CD4-positive, alpha-beta memory T cell (primary cell): ENCODE measurements at places on chromosomes 13 and 19. TPM values are rescaled to one million over a fixed set of nuclear protein-coding genes. Genes with fewer than 3 reads are reported as not detected.

DNA sequence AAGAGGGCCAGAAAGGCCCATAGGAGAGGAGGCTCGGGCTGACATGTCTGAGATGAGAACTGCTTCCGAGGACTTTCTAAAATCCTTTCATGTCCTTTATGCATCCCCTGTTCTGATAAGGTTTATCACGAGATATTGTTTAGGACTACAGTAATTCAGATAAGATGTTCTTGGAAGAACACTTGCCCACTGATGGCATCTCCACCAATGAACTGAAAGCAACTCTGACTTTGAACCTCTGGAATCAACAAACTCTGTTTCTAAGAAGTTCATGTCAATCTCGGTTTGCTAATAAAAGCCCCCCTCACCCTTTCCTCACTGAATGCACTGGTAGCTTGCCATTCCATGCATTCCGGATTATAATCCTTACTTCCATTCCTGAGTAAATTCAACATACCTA lies 90.9 kb downstream of the FGF9 start:
- no peaks in the 10 kb centered on the region for H3K4me1 ChIP-seq
- H3K36me3 ChIP-seq, result no peaks in the 10 kb centered on the region
- no peaks in the 10 kb centered on the region for H3K27me3 ChIP-seq
- H3K4me3 ChIP-seq, result no peak overlapping the region
- no peak overlapping the region for H3K27ac ChIP-seq

GRCh38 chr13:91347996-91348905 lies 764 bp downstream of the MIR17HG start:
- H3K4me1 ChIP-seq, result peaks cover 39% of the 10 kb centered on the region
- no peak overlapping the region for H3K4me3 ChIP-seq

Gene TNFRSF19
- not detected for total RNA-seq

GRCh38 chr13:53336441-53337160 lies 308.0 kb downstream of the OLFM4 start:
- no peaks in the 10 kb centered on the region for H3K36me3 ChIP-seq
- no peaks in the 10 kb centered on the region for H3K27me3 ChIP-seq
- H3K4me3 ChIP-seq, result no peak overlapping the region

- no peaks in the 10 kb centered on the region for H3K27me3 ChIP-seq
- H3K4me3 ChIP-seq, result no peak overlapping the region
- DNase-seq, result no peak
- no peaks in the 10 kb centered on the region for H3K4me1 ChIP-seq
- H3K27ac ChIP-seq, result no peak overlapping the region
These were observed 43.1 kb upstream of the CNMD start for GRCh38 chr13:52782471-52783448.

Gene NCAN
- total RNA-seq, result not detected

Gene LRRC25
- 0.73 TPM for total RNA-seq

GRCh38 chr13:83943530-83944279 lies 61.4 kb upstream of the SLITRK1 start:
- no peaks in the 10 kb centered on the region for H3K36me3 ChIP-seq
- H3K4me1 ChIP-seq, result no peaks in the 10 kb centered on the region
- no peak overlapping the region for H3K27ac ChIP-seq
- DNase-seq, result no peak
- H3K27me3 ChIP-seq, result no peaks in the 10 kb centered on the region

GRCh38 chr13:97188207-97188606 lies 33.9 kb upstream of the MBNL2 start:
- H3K4me1 ChIP-seq, result no peaks in the 10 kb centered on the region
- no peaks in the 10 kb centered on the region for H3K27me3 ChIP-seq
- H3K36me3 ChIP-seq, result no peaks in the 10 kb centered on the region
- DNase-seq, result no peak

- H3K27ac ChIP-seq, result no peak overlapping the region
- H3K27me3 ChIP-seq, result no peaks in the 10 kb centered on the region
- no peak overlapping the region for H3K4me3 ChIP-seq
- H3K36me3 ChIP-seq, result peaks cover 6% of the 10 kb centered on the region
These were observed 79.9 kb upstream of the RAP2A start for GRCh38 chr13:97353927-97354675.

DNA sequence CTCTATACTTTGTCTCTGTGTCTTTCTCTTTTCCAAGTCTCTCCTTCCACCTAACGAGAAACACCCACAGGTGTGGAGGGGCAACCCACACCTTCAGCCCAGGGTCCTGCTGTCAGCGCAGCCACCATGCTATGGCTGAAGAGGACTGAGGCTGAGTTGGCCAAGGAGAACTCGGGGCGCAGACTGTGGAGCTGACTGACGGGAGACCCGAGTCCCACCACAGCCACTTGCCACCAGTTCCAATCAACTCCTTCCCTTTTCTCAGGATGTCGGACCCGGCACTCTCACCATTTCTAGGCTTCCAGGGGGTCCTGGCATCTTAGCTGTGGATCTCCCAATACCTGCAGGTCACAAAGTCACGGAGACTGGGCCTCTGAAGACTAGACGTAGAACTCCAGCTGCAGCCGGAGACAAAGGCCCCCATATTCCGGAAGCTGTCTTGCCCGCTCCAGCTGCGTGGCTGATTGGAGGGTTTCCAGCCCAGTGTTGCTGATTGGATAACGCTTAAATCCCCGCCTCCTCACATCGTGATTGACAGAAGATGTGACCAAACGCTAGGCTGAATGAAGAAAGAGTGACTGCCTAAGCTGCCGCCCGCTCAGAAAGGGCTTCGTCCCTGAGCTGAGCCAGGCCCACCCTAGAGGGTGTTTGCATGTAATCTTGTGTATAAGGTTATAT lies 63.6 kb downstream of the ZNF429 start:
- H3K4me3 ChIP-seq, result no peak overlapping the region
- peak overlapping the region; percentile 48 for H3K27ac ChIP-seq
- DNase-seq, result peak; percentile 88
- no peaks in the 10 kb centered on the region for H3K4me1 ChIP-seq

DNA sequence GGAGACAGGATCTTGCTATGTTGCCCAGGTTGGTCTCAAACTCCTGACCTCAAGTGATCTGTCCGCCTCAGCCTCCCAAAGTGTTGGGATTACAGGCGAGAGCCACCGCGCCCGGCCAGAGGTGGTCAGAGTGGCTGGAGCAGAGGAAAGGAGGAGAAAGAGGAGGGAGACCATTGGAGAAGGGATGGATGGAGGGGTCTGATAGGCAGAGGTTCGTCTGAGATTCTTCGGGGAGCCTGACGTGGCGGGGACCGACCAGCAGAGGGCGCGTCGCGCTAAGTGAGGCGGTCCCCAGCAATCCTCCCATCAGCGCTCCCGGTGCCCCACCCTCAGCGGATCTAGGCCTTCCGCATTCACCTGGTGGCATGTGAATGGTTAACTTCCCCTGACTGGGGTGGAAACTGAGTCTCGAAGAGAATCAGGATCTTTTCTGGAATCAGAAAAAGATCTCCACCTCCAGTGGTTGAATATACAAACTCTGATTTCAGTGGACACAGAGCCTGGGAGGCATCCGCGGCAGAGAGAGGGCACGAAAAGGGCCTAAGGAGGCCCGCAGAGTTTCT lies 8.8 kb downstream of the GTPBP3 start:
- no peaks in the 10 kb centered on the region for H3K27me3 ChIP-seq
- no peaks in the 10 kb centered on the region for H3K4me1 ChIP-seq

GRCh38 chr13:50629497-50629896 lies 214.0 kb downstream of the DLEU7 start:
- H3K27ac ChIP-seq, result no peak overlapping the region
- no peaks in the 10 kb centered on the region for H3K36me3 ChIP-seq
- no peak overlapping the region for H3K4me3 ChIP-seq
- H3K27me3 ChIP-seq, result no peaks in the 10 kb centered on the region

GRCh38 chr13:99819967-99820366 lies 151.6 kb downstream of the ZIC5 start:
- peaks cover 17% of the 10 kb centered on the region for H3K4me1 ChIP-seq
- no peaks in the 10 kb centered on the region for H3K27me3 ChIP-seq
- no peak for DNase-seq
- no peak overlapping the region for H3K4me3 ChIP-seq
- no peaks in the 10 kb centered on the region for H3K36me3 ChIP-seq

DNA sequence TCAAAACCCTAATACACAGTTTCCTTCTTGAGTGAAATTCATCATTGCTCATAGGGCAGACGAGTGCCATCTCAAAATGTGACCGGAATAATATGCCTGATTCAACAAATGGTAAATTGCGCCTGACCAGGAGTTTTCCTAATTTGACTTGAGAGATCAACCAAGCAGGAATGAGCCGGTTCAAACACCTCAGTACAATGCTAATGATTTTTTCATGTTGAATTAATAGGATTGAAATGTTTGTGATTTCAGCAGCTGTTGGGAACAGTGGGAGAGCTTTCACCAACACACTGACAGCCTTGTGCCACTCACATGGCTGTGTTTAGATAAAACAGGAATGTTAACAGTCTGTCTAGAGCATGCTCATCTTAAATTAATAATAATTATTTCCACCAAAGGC lies 484.8 kb downstream of the PCDH9 start:
- H3K27ac ChIP-seq, result no peak overlapping the region
- H3K4me1 ChIP-seq, result no peaks in the 10 kb centered on the region
- H3K36me3 ChIP-seq, result no peaks in the 10 kb centered on the region
- no peak overlapping the region for H3K4me3 ChIP-seq
